Activated T-cell treated with anti-CD3 and anti-CD28 coated beads, Interleukin-2, amount 50 U/mL, for 72 hours (primary cell): ENCODE measurements at places on chromosomes 13 and 19.
A peak's percentile ranks its signal among the peaks of the same experiment; 100 is the strongest.

- H3K36me3 ChIP-seq: no peaks in the 10 kb centered on the region
- H3K27ac ChIP-seq: no peak overlapping the region
- H3K27me3 ChIP-seq: no peaks in the 10 kb centered on the region
These were observed 14.9 kb downstream of the COMP start for GRCh38 chr19:18776288-18776594.

DNA sequence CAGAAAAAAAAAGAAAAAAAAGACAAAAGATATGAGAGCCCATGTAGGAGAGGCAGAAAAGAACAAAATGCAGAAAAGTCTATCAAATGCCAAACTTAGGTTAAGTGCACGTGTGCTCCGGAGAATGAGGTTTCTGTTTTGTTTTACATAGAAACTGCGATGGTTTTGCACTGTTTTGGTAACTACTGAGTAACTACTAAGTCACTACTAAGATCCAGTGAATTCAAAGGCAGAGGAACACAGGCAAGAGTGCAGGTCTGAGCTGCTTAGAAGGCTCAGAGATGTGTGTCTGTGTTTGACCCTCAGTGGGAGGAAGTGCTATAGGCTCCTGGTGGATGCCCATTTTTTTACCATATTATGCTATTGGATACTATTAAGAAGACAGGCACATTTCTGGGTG, 299.3 kb downstream of the NDFIP2 start:
- no peak for DNase-seq
- H3K27me3 ChIP-seq: no peaks in the 10 kb centered on the region
- no peaks in the 10 kb centered on the region for H3K36me3 ChIP-seq
- no peak overlapping the region for H3K27ac ChIP-seq
- H3K4me1 ChIP-seq: no peaks in the 10 kb centered on the region

GRCh38 chr19:5355076-5355475, 14.5 kb upstream of the PTPRS start:
- peaks cover 28% of the 10 kb centered on the region for H3K27me3 ChIP-seq
- no peak overlapping the region for H3K27ac ChIP-seq
- H3K4me3 ChIP-seq: no peak overlapping the region
- no peak for DNase-seq

DNA sequence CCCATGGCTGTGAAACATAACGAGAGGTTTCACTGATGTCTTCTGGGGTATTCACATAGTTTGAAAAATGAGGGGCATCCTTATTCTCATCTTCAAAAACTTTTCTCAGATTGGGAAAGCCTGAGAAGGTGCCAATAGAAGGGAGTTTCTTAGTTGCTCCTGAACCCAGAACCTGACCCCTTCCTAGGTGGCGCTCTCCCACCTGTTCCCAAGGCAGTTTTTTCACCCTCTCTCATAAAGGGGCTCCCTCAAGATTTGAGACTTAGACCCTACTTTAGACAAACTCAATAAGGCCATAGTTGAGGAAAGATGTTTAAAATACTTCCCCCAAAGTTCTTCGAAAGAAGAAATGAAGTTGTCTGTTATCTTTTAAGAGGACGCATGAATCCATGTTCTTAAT, 142.2 kb downstream of the FGF9 start:
- no peaks in the 10 kb centered on the region for H3K4me1 ChIP-seq

- peaks cover 15% of the 10 kb centered on the region for H3K27me3 ChIP-seq
- no peak for DNase-seq
- no peak overlapping the region for H3K4me3 ChIP-seq
- no peaks in the 10 kb centered on the region for H3K4me1 ChIP-seq
These were observed 77.3 kb upstream of the MCF2L start for GRCh38 chr13:112891477-112892401.

DNA sequence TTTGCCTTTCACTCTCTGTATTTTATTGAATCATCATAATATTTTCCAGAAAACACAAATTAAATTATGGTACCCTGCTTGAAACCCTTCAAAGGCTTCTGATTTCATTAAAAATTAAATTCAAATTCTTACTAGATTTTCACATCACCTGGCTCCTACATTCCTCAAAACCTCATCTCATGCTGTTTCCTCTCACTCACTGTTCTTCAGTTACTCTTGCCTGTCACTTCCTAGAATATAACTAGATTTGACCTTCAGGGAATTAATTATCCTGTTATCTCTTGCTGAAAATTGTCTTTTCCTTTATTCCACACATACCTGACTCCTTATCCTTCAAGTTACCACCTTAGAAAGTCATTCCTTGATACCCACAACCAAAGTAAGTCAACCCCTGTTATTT, 2294.7 kb downstream of the PCDH9 start:
- no peak overlapping the region for H3K27ac ChIP-seq
- H3K27me3 ChIP-seq: no peaks in the 10 kb centered on the region
- no peak overlapping the region for H3K4me3 ChIP-seq
- DNase-seq: no peak

- no peaks in the 10 kb centered on the region for H3K27me3 ChIP-seq
- DNase-seq: no peak
- H3K4me1 ChIP-seq: peaks cover 63% of the 10 kb centered on the region
These were observed 4.6 kb upstream of the CDC16 start for GRCh38 chr13:114230117-114230516.

GRCh38 chr13:106796280-106797047, 228.5 kb upstream of the ARGLU1 start:
- H3K4me3 ChIP-seq: peak overlapping the region; percentile 73
- no peak for DNase-seq
- no peaks in the 10 kb centered on the region for H3K36me3 ChIP-seq

DNA sequence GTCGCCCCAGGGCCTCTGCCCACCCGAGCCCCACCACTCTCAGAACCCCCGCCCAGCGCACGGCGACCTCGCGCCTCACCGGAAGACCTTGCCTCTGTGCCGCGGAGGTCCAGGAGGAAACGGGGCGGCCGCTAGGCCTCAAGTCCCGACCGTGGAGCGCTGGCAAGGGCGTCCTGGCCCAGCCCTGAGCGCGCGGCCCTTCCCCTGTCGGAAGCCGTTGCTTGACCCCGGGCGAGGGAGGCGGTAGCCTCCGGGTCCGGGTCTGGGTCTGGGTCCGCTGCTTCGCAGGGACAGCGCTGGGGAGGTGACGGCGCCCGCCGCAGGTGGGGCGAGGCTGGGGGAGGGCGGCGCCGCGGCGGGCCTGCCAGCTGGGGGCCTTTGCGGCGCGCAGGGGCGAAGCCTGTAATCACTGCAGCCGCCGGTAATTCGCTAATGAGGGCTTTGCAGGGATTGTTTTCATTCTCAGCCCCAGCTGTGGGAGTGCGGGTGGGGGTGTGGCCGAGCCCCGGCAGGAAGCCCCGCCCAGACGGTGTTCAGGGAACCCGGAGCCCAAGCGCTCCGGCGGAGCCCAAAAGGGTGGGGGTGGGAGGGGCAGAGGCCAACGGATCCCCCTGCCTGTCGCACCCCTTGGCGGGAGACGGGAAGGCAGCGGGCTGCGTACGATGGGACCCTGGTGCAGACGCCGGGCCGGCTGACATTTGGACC, 8.6 kb downstream of the C19orf25 start:
- peak overlapping the region; percentile 80 for H3K4me3 ChIP-seq
- DNase-seq: peak; percentile 74
- H3K27ac ChIP-seq: no peak overlapping the region
- peaks cover 4% of the 10 kb centered on the region for H3K4me1 ChIP-seq
- H3K27me3 ChIP-seq: peaks cover 6% of the 10 kb centered on the region

DNA sequence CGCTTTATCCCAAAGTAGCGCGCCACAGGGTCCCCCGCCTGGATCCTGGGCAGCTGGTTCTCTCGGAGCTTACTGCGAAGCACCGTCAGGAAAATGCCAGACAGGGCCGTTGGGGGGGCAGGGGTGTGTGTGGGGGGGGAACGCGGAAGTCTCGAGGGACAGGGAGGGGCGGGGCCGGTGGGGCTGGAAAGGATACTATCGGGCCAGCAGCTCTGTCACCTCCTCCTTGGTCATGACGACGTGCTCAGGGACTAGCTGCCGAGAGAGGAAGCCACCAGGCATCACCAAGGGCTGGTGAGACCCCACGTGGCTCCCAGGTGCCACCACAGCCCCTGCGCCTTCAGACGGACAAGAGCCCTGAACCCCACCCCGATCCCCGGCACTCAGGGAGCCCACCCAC, 5.3 kb downstream of the POLR2E start:
- H3K4me3 ChIP-seq: no peak overlapping the region
- H3K4me1 ChIP-seq: peaks cover 57% of the 10 kb centered on the region
- DNase-seq: no peak
- peaks cover 10% of the 10 kb centered on the region for H3K36me3 ChIP-seq
- H3K27ac ChIP-seq: no peak overlapping the region

DNA sequence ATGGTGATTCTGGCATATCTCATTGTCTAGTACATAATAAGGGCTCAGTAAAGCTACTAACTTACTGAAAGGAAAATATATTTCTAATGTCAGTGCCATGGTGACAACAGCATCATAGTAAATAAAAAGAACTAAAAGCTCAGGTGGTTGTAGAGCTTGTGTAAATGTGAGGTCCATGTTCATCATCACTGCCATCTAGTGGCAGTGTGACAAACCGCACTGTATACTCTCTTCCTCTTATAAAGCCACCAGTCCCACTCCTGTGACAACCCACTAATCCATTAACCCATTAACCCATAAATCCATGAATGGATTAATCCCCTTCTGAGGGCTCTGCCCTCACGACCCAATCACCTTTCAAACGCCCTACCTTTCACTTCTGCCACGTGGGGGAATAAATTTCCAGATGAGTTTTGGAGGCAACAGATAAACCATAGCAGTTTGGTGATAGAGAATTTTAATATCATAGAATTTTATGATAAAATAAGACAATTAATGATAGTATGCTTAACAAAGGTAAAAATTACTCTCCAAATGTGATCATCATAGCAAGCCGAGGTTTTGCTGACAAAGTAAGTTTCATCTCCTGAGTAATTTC, 160.4 kb upstream of the SGCG start:
- no peaks in the 10 kb centered on the region for H3K4me1 ChIP-seq
- DNase-seq: peak; percentile 25
- H3K36me3 ChIP-seq: no peaks in the 10 kb centered on the region

- no peaks in the 10 kb centered on the region for H3K36me3 ChIP-seq
- H3K27ac ChIP-seq: no peak overlapping the region
- H3K4me3 ChIP-seq: no peak overlapping the region
These were observed 78.4 kb downstream of the TEX29 start for GRCh38 chr13:111398715-111399299.

DNA sequence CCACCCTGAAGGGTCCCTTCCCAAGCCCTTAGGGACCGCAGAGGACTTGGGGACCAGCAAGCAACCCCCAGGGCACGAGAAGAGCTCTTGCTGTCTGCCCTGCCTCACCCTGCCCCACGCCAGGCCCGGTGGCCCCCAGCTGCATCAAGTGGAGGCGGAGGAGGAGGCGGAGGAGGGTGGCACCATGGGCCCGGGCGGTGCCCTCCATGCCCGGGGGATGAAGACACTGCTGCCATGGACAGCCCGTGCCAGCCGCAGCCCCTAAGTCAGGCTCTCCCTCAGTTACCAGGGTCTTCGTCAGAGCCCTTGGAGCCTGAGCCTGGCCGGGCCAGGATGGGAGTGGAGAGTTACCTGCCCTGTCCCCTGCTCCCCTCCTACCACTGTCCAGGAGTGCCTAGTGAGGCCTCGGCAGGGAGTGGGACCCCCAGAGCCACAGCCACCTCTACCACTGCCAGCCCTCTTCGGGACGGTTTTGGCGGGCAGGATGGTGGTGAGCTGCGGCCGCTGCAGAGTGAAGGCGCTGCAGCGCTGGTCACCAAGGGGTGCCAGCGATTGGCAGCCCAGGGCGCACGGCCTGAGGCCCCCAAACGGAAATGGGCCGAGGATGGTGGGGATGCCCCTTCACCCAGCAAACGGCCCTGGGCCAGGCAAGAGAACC, 1.5 kb downstream of the EGLN2 start:
- peaks cover 84% of the 10 kb centered on the region for H3K4me1 ChIP-seq
- peak overlapping the region; percentile 95 for H3K4me3 ChIP-seq
- peaks cover 17% of the 10 kb centered on the region for H3K36me3 ChIP-seq
- peak overlapping the region; percentile 94 for H3K27ac ChIP-seq
- no peak for DNase-seq
- H3K27me3 ChIP-seq: no peaks in the 10 kb centered on the region

GRCh38 chr13:100097821-100098220, 8.9 kb downstream of the PCCA start:
- no peak for DNase-seq
- no peak overlapping the region for H3K27ac ChIP-seq

DNA sequence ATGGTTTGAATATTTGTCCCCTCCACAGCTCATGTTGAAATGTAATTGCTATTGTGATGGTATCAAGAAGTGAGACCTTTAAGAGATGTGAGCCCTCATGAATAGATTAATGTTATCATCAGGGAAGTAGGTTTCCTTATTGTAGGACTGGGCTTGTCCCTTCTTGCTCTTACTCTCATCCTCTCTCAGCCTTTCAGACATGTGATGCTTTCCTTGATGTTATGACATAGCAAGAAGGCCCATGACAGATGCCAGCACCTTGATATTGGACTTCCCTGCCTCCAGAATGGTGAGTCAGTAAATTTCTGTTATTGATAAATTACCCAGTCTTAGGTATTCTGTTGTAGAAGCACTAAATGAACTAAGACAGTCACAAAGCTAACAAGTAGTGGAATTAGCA, 5.7 kb upstream of the ZMYM2 start:
- no peak for DNase-seq
- H3K4me1 ChIP-seq: no peaks in the 10 kb centered on the region
- H3K27ac ChIP-seq: no peak overlapping the region
- H3K36me3 ChIP-seq: no peaks in the 10 kb centered on the region
- no peaks in the 10 kb centered on the region for H3K27me3 ChIP-seq
- no peak overlapping the region for H3K4me3 ChIP-seq

GRCh38 chr19:52716522-52716921, 18.3 kb downstream of the ZNF611 start:
- peak overlapping the region; percentile 81 for H3K27ac ChIP-seq
- H3K4me3 ChIP-seq: no peak overlapping the region

GRCh38 chr19:55067869-55068268, 4.9 kb upstream of the RDH13 start:
- no peak for DNase-seq
- H3K27ac ChIP-seq: no peak overlapping the region
- H3K4me1 ChIP-seq: peaks cover 8% of the 10 kb centered on the region
- H3K36me3 ChIP-seq: no peaks in the 10 kb centered on the region
- peaks cover 46% of the 10 kb centered on the region for H3K27me3 ChIP-seq

DNA sequence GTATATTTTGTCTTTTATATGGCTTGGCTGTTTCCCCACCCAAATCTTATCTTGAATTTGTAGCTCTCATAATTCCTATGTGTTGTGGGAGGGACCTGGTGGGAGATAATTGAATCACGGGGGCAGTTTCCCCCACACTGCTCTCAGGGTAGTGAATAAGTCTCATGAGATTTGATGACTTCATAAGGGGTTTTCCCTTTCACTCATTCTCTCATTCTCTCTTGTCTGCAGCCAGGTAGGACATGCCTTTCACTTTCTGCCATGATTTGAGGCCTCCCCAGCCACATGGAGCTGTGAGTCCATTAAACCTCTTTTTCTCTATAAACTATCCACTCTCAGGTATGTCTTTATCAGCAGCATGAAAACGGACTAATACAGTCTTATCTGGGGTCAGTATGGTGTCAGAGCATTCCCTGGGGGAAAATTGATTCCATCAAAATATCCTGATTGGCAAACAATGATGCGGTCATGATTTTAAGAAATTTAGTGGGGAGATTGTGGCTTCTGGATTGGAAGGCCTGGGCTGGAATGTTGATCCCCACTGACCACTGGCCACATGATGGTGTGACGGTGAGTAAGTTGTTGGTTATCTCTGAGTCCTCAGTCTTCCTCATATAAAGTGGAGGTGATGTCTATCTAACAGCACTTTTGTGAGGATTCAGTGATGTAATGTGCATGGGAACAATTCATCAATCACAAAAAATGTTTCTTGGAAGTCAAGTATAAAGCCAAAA, 27.5 kb upstream of the ANKRD10 start:
- peak overlapping the region; percentile 36 for H3K4me3 ChIP-seq
- H3K4me1 ChIP-seq: peaks cover 49% of the 10 kb centered on the region
- H3K36me3 ChIP-seq: peaks cover 14% of the 10 kb centered on the region
- peaks cover 7% of the 10 kb centered on the region for H3K27me3 ChIP-seq
- no peak overlapping the region for H3K27ac ChIP-seq
